Astrocyte of the hippocampus (primary cell): ENCODE measurements at places on chromosomes 3 and 15.

GRCh38 chr15:100909989-100910955, 8.9 kb upstream of the LRRK1 start:
- DNase-seq: no peak

GRCh38 chr3:127734754-127735473, 62.2 kb downstream of the ABTB1 start:
- DNase-seq: peak; percentile 95

DNA sequence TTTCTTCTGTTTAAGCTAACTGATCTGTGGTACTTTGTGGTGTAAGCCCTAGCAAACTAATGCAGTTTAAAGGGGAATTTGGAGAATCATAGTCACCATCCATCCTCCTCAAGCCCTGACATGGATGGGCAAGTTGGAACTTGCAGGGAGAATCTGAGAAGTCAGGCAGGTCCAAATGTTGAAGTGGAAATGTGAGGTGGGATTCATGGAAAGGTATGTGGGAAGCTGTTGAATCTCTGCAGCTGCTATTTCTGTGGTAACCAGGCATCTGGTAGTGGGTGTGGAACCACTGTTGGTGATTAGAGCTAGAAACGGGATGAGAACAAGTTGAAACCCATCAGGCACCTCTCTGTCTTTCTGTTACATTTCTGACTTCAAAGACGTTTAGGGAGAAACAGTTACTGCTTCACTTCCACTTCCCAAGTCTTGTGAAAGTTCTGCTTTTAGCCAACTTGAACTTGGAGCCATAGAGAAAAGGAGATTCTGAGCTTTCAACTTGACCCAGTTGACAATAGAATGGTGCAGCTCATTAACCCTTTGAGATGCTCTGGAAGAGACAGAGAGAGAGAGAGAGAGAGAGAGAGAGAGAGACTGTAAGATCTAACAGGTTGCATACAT, 38.1 kb upstream of the NMNAT3 start:
- DNase-seq: no peak

- peak; percentile 28 for DNase-seq
These were observed 629.5 kb upstream of the KCNMB2 start for GRCh38 chr3:177906578-177907229.

GRCh38 chr15:100802421-100803170, 77.0 kb upstream of the ALDH1A3 start:
- DNase-seq: no peak

- DNase-seq: no peak
These were observed 1014.1 kb upstream of the SEMA6D start for GRCh38 chr15:46703020-46703861.

DNA sequence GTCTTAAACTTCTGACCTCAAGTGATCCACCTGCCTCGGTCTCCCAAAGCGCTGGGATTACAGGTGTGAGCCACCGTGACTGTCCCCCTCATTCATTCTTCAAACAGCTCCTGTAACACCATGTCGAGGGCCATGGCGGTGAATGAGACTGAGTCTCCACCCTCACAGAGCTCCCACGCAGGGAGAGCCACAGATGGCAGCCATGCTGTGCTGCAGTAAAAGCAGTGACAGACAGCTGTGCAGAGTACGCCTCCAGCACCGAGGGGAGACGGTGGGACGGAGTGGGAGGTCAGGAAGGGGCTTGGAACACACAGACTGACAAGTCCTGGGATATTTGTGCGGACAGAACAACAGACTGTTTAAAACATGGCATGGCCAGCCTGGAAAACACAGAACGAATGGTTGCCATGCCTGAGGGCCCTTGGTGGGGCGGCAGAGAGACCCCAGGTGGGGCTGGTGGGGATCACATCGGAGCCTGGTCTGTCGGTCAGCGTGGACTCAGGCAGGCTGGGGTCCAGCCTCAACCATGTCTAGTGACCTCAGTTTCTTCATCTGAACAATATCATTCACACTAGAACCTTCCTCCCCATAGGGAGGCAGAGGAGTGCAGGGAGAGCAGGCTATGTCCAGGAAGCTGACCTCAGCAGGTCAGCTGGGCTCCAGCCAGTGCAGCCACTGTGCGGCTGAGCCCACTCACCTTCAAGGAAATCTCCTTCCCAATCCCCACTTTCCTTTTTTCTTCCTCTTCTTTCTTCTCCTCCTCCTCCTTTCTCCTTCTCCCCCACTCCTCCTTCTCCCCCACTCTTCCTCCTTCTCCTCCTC, 20.6 kb upstream of the LCTL start:
- DNase-seq: no peak

DNA sequence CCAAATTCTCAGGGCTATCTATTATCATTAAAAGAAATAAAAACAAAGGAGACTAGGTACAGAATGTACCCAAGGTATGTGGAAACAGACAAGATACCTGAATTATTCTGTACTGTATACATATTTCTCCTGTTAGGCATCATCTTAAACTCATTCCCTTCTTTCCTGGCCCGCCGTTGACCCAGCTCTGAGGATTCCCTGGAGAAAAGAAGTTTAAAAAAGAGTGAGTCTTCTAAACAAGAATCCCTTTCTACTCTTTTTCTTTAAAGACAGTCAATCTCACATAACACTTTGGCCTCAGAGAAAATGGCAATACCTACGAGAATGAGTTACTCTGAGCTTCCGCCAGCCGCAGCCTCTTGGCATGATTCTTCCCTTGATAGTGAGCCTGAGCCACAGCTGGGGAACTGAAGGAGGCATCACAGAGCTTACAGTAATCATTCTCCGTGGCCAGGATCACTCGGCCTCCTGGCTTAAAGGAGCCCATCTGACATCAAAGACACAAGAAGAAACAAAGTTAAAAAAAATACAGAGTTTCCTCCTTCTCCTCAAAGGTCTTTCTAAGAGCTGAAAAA, 44.2 kb downstream of the ZMAT3 start:
- peak; percentile 73 for DNase-seq

GRCh38 chr15:66842710-66843441, 140.8 kb downstream of the SMAD6 start:
- peak; percentile 86 for DNase-seq

- no peak for DNase-seq
These were observed 26.8 kb downstream of the FBXW12 start for GRCh38 chr3:48398701-48399386.

- DNase-seq: peak; percentile 47
These were observed 19.1 kb downstream of the TYRO3 start for GRCh38 chr15:41577863-41578735.

DNA sequence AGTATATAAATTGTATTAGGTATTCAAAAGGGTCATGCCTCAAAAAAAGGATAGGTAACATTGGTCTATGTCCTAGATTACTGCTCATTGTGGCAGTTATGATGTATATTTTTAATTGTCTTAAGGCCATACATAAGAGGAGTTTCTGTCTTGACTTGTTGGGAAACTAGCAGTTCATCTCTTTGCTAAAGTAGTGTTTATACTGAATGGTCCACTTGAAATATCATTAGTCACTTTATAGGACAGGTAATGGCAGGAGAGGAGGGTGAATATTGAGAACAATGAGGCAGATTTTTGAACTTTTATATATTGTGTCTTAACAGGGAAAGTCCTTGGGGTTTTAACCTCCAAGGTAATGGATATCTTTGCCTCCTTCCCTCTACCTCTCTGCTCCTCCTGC, 58.4 kb downstream of the TP63 start:
- DNase-seq: no peak

DNA sequence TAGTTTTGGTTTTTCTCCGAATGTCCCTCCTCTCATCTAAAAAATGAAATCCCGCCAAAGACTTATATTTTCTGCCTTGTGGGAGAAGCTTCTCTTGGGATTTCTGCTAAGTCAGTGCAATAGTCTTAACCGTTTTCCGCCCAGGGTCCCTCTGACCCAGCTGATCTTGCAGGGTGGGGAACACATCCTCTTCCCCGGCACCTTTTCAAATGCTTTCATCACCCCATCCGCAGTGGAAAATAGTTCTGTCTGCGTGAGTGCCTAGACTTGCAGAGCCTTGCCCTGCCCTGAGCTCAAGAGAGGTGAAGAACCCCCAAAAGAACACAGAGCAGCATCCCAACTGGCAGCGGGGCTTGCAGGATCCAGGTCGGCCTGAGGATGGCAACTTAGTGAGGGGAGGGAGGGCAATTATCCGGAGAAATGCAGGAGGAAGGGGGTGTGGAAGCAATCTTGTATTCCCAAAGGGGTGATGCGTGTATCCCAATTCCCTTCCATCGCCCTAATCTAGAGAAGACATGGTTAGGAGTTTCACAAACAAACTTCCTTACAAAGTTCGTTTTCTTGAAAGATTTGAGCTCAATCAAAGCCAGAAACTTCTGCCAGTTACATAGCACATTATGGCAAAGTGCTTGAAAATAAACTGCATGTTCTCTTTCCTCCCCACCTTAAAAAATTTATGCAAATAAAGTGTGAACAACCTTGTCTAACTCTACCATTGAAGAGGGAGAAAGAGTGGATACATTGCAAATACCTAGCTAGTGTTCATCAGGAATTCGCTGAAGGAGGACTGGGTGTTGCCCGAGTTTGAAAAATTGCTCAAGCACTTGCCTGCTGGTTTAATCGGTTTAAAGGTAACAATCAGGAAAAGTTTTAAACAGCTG, 79.9 kb downstream of the NR2F2 start:
- no peak for DNase-seq

DNA sequence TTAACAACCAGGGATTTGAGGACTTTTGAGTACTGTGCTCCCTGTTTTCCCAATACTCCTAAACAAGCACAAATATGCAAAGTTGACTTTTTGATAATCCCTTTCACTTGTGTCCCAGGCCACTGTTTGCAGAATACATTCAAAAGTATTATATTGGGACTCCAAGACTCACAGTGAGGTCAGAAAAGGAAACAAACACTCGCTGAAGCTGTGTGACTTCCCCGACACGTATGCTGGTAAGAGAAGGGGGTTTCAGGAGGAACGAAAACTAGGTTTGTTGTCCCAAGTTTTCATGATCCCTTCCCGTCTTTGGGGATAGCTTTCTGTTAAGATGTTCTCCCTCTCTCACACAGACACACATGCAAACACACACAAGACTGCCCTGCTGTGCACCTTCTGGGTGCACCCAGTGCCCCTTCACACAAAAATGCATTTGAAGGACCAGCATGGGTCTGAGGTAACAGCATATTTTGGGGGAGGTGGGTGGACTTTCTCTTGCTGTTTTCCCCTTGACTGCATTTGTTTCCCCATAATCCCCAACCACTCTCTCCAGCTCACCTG, 225.2 kb upstream of the PRICKLE2 start:
- no peak for DNase-seq

- DNase-seq: peak; percentile 36
These were observed 82.6 kb upstream of the TRIM42 start for GRCh38 chr3:140595295-140595694.

- DNase-seq: peak; percentile 18
These were observed 29.9 kb downstream of the CGNL1 start for GRCh38 chr15:57406062-57406772.

DNA sequence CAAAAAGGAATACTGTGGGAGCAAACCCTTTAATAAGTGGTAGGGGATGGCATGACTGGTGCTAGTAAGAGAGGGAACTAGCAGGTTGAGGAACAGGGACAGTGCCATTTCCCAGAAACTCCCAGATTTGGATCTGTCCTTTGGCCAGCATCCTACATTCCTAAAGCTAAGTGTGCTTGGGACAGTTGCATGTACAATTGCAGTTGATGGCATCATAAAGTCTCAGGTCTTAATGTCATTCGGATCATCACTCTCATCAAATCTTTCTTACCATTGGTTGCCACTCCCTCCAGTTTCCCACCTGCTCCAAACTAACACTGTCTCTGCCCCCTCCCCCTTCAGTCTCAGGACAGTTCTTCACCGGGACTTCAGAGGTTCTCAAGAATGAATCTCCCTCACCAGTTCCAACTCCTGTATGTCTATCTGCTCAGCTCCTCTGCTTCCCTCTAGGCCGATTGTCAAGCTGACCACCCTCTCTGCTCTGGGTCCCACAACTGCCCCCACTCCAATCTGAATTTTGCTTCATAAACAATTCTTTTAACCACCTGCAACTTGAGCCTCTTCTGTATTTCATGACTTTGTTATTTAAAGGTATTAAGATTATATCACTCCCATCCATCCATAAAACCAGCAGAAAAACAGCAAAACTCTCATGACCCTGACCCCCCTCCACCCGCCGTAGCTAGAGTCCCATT, 260.8 kb downstream of the CGGBP1 start:
- no peak for DNase-seq

- DNase-seq: no peak
These were observed 352.8 kb downstream of the LRTM1 start for GRCh38 chr3:54574906-54575617.

- DNase-seq: no peak
These were observed 33.9 kb downstream of the ZBBX start for GRCh38 chr3:167346171-167346570.

DNA sequence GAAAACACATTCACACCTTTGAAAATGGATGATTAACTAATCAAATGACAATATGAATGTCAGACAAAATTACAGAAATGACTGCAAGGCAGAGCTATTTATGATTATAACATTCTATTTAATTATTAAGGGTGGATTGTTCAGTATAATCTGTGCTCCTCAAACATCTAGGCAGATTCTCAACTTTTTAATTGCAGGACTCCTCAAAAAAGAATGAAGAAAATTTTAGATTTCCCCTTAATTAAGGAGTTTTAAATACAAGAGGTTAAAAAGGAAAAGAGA, 22.6 kb upstream of the CMC1 start:
- no peak for DNase-seq

GRCh38 chr3:11954312-11954934, 49.8 kb upstream of the SYN2 start:
- DNase-seq: peak; percentile 13

- DNase-seq: no peak
These were observed 56.7 kb downstream of the RPL22L1 start for GRCh38 chr3:170813266-170813665.

- DNase-seq: peak; percentile 63
These were observed 2.1 kb downstream of the CD47 start for GRCh38 chr3:108088697-108089096.

DNA sequence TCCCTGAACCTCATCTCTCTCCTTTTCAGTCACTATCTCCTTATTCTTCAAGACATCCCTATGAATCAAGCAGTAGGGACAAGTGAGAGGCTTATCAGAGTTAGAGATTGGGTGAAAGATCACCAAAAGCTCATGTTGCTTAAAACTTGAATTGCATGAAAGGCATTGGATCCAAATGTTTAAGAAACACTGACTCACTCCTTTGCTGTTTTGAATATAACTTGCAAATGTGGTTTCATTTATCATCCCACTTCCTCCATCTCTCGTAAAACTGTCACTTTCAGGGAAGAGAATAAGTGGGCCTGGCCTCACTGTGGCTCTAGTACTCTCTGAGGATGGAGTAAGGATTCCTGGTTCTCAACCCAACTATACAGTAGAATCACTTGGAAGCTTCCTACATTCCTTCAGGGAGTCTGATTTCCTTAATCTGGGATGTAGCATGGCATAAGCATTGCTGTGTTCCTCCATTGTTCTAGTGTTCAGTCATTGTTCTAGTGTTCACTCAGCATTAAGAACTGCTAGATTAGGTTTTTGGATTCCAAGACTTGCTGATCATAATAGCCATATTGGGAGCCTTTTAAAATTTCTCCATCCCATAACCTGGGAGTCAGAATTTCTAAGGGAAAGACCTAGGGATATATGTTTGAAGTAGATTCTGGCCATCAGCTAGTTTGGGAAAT, 171.8 kb downstream of the TMEM108 start:
- DNase-seq: peak; percentile 16
